ENCODE measurements at places on chromosomes 1 and 21.
A peak's percentile ranks its signal among the peaks of the same experiment; 100 is the strongest.

DNA sequence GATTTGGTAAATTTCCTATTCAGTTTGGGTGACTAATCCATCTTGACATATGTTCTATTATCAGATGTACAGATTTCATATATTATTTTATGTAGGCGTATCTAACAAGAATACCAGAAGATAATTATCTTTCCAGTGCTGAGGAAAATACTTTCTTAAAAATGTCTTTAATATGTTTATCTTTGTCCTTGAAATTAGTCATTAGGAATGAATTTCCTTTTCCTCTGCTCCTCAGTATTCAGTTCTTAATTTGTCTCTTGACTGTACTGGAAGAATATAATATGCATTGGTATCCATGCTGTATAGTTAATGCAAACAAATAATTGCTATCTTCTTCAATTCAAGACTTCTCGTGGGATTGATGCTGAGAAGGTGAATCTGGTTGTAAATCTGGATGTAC lies 6.6 kb downstream of the DDX20 start:
- peaks cover 65% of the 10 kb centered on the region for H3K36me3 ChIP-seq
- H3K27ac ChIP-seq, result no peak overlapping the region
- no peak overlapping the region for H3K4me3 ChIP-seq
- H3K27me3 ChIP-seq, result no peaks in the 10 kb centered on the region
- peaks cover 3% of the 10 kb centered on the region for H3K4me1 ChIP-seq
- no peak for DNase-seq

DNA sequence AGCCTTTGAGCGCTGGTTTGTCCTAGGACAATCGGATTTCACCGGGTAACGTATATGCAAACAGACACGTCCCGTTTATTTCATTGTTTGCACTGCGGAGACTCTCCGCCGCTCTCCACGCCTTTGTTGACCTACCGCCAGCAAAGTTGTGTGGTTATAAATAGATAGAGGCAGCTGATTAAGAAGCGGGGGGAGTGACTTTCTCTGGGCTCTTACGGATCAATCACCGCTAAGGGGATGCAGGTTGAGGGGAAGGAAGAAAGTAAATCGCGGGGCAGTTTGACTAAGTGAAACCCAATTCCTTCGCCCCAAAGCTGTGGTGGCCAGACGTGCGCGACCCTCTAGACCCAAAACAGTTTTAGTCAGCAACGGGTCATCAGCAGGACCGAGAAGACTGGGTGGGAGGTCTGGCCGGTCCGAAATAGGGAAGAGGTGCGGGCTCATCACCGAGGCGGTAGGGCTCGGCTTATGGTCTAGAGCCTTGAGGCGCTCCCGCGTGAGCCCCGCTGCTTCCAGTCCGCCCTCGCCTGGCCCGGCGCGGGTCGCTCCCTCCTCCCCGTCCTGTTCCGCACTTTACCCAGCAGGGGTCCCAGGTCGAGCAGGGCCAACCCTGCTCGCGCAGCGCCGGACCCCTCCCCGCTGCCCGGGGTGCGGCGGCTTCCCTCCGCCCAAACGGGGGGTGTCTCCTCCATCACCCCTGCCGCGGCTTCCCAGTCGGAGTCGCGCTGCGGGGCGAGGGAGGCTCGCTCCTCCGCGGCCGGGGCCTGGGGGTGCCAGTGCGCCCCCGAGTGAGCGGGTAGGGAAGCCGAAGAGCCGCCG lies 120.8 kb upstream of the RRP15 start:
- H3K4me3 ChIP-seq, result peak overlapping the region; percentile 66
- peaks cover 82% of the 10 kb centered on the region for H3K27me3 ChIP-seq
- H3K27ac ChIP-seq, result no peak overlapping the region
- no peaks in the 10 kb centered on the region for H3K36me3 ChIP-seq
- DNase-seq, result no peak

GRCh38 chr1:63343922-63344321 lies 21.6 kb downstream of the FOXD3 start:
- H3K27ac ChIP-seq, result no peak overlapping the region
- H3K27me3 ChIP-seq, result no peaks in the 10 kb centered on the region
- H3K4me3 ChIP-seq, result no peak overlapping the region
- H3K4me1 ChIP-seq, result no peaks in the 10 kb centered on the region

GRCh38 chr21:33059380-33059841 lies 10.5 kb upstream of the OLIG1 start:
- H3K4me1 ChIP-seq, result no peaks in the 10 kb centered on the region
- no peak overlapping the region for H3K27ac ChIP-seq
- H3K36me3 ChIP-seq, result no peaks in the 10 kb centered on the region
- no peak for DNase-seq

GRCh38 chr1:6143395-6143794 lies 36.7 kb downstream of the CHD5 start:
- DNase-seq, result no peak
- H3K27ac ChIP-seq, result no peak overlapping the region
- H3K36me3 ChIP-seq, result no peaks in the 10 kb centered on the region
- H3K27me3 ChIP-seq, result peaks cover 5% of the 10 kb centered on the region
- H3K4me3 ChIP-seq, result no peak overlapping the region
- no peaks in the 10 kb centered on the region for H3K4me1 ChIP-seq

DNA sequence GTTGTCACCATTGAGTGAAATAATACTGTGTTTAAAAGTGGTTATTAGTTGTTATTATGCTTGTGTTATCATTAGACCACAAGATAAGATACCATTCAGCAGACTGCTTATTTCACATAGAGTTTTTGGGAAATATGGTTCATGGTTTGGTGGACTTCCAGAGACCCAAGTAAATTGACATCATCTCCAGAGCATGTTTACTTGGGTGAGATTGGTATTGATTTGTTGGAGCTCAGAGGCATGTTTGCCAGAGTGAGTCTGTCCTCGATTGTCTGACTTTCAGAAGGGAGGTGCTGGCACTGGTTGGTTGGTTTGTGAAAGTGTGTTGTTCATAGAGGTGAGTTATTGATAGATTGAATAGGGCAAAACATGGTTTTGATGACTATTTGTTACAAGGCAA lies 291.4 kb downstream of the TGFB2 start:
- H3K4me3 ChIP-seq, result no peak overlapping the region
- H3K4me1 ChIP-seq, result peaks cover under 1% of the 10 kb centered on the region
- DNase-seq, result no peak
- no peak overlapping the region for H3K27ac ChIP-seq

DNA sequence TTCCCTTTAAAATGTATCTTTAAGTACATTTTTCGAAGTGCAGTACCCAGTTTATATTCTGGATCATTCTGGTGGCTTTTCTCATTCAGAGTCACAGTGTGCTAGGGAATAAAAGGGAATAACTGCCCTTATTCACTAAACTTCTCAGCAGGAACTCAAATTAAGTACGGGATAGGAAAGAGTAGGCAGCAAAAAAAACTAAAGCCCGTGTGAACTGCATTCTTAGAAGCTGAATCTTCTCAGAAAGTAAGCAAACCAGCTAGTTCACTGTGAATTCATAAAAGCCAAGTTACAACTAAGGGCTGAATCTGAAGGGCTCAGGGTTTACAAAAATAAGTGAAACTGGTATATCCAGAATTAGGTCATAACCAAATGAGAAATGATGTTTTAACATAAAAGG lies 22.0 kb downstream of the PRPF38A start:
- peak overlapping the region; percentile 19 for H3K27ac ChIP-seq
- no peak overlapping the region for H3K4me3 ChIP-seq
- no peaks in the 10 kb centered on the region for H3K27me3 ChIP-seq

- peaks cover 9% of the 10 kb centered on the region for H3K4me1 ChIP-seq
- H3K36me3 ChIP-seq, result peaks cover 10% of the 10 kb centered on the region
- no peak overlapping the region for H3K4me3 ChIP-seq
- no peak overlapping the region for H3K27ac ChIP-seq
- H3K27me3 ChIP-seq, result no peaks in the 10 kb centered on the region
These were observed 7.8 kb downstream of the SLC41A1 start for GRCh38 chr1:205805082-205805711.

DNA sequence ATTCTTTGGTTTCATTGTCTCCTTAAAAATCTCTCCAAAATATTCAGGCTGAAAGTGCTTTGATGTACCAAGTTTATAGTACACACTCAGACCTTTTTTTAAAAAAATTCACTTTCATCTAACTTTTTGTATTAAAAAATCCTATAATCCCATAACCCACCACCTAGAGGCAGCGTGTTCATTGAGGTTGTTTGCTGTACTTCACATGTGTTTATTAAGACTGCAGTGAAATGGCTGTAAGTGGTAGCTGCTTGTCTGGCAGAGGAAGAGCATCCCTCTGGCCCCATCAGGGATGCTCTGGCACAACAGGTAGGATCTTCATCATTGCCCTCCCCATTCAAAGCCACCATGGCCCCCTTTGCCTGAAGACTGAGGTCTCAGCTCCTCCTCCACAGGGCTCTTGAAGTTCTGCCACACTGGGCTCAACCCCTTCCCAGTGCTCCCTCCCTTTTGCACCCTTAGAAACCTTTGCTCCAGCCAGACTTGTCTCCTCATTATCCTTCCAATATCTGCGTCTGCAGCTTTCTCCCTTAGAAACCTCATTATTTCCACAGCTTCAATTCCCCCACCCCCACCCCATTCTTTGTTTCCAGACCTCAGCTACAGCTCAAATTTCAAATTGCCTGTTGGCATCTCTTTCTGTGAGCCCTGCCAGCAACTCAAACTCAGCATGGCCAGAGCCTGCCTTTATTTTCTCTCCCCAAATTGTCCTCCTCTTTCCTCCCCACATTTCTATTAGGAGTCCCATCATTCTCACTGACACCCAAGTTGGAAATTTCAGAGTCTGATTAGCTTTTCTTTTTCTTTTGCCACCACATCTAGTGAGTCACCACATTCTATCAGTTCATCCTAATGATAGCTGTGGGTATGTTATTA lies 369.6 kb upstream of the USP24 start:
- no peak for DNase-seq
- no peak overlapping the region for H3K4me3 ChIP-seq
- no peaks in the 10 kb centered on the region for H3K36me3 ChIP-seq
- peaks cover 48% of the 10 kb centered on the region for H3K4me1 ChIP-seq
- peak overlapping the region; percentile 40 for H3K27ac ChIP-seq

GRCh38 chr1:63413394-63413793 lies 46.0 kb downstream of the ALG6 start:
- H3K27ac ChIP-seq, result no peak overlapping the region
- no peaks in the 10 kb centered on the region for H3K27me3 ChIP-seq
- DNase-seq, result no peak
- no peaks in the 10 kb centered on the region for H3K36me3 ChIP-seq
- H3K4me1 ChIP-seq, result no peaks in the 10 kb centered on the region
- H3K4me3 ChIP-seq, result no peak overlapping the region

GRCh38 chr1:220300442-220301121 lies 28.3 kb upstream of the RAB3GAP2 start:
- peak overlapping the region; percentile 91 for H3K27ac ChIP-seq
- peak overlapping the region; percentile 41 for H3K4me3 ChIP-seq
- peak; percentile 75 for DNase-seq
- no peaks in the 10 kb centered on the region for H3K27me3 ChIP-seq
- H3K4me1 ChIP-seq, result peaks cover 32% of the 10 kb centered on the region
- H3K36me3 ChIP-seq, result no peaks in the 10 kb centered on the region

DNA sequence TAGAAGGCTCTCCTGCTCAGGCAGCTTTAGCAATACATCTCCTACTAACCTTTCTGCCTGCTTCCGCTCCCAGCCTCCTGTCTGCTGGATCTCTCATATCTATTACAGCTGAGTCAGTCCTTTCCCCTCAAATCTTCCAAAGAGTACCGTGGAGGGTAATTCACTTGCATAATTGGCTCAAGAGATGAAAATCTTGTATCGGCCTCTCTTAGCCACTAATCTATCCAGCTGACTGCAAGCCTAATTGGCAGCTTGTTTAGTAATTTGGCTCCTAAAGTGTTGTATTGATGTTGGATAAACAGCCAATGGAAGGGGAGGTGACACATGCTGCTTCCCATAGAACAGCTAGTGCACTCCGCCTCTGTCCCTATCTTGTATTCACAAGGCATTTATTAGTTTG lies 195.7 kb downstream of the GPATCH2 start:
- H3K4me3 ChIP-seq, result no peak overlapping the region
- H3K36me3 ChIP-seq, result no peaks in the 10 kb centered on the region
- DNase-seq, result no peak
- no peak overlapping the region for H3K27ac ChIP-seq
- no peaks in the 10 kb centered on the region for H3K4me1 ChIP-seq

- peak; percentile 50 for DNase-seq
- no peaks in the 10 kb centered on the region for H3K27me3 ChIP-seq
- H3K27ac ChIP-seq, result no peak overlapping the region
- no peak overlapping the region for H3K4me3 ChIP-seq
- H3K36me3 ChIP-seq, result peaks cover 4% of the 10 kb centered on the region
- H3K4me1 ChIP-seq, result peaks cover 19% of the 10 kb centered on the region
These were observed 5.8 kb downstream of the TTC13 start for GRCh38 chr1:230972855-230973271.

GRCh38 chr1:235087906-235088305 lies 40.7 kb downstream of the TOMM20 start:
- no peak overlapping the region for H3K27ac ChIP-seq
- no peak overlapping the region for H3K4me3 ChIP-seq
- H3K36me3 ChIP-seq, result no peaks in the 10 kb centered on the region

GRCh38 chr1:157841708-157842107 lies at the start of gene CD5L:
CD5L (minus strand) TSS chr1:157841808; CDS start chr1:157841701, 107 bp downstream.
- no peak within 1 kb of the TSS for H3K4me3 ChIP-seq
- no peaks in the 10 kb centered on the region for H3K27me3 ChIP-seq
- H3K36me3 ChIP-seq, result no peaks in the 10 kb centered on the region
- H3K4me1 ChIP-seq, result no peaks in the 10 kb centered on the region

GRCh38 chr1:64923294-64923718 lies 43.0 kb downstream of the JAK1 start:
- H3K36me3 ChIP-seq, result no peaks in the 10 kb centered on the region
- H3K4me1 ChIP-seq, result peaks cover 45% of the 10 kb centered on the region
- H3K27ac ChIP-seq, result peak overlapping the region; percentile 31
- no peaks in the 10 kb centered on the region for H3K27me3 ChIP-seq

DNA sequence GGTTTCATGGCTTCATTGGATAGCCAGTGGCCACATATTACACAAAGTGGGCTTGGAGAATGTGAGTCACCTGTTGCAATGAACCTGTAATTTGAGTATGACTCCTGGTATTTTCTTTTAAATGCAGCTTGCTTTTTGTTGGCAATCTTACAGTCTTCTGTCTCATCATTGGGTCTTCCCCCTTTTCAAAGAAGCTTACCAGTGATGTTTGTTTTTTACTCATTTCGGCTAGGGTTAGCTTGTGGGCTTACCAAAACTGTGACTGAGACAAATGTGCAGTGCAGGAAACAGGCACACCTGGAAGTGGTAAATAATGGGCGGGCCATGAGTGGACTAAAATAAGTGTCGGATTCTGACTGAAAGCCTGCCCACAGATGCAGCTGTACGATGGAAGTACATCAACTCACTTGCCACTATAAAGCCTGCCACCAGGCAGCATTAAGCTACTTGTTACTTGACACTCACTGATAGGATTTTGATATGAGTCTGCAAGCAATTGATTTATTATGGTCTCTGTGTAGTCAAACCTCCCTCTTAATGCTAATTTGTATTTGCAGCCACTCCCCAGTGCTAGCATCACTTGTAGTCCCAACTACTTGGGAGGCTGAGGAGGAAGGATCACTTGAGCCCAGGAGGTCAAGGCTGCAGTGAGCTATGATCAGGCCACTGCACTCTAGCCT lies 4.2 kb downstream of the HHAT start:
- no peaks in the 10 kb centered on the region for H3K36me3 ChIP-seq
- no peaks in the 10 kb centered on the region for H3K27me3 ChIP-seq
- H3K4me3 ChIP-seq, result no peak overlapping the region
- no peak overlapping the region for H3K27ac ChIP-seq
- peaks cover 4% of the 10 kb centered on the region for H3K4me1 ChIP-seq

Data from osteoblast (primary cell).